AG04449 (cell line): ENCODE measurements at places on chromosomes 7 and 10.

DNA sequence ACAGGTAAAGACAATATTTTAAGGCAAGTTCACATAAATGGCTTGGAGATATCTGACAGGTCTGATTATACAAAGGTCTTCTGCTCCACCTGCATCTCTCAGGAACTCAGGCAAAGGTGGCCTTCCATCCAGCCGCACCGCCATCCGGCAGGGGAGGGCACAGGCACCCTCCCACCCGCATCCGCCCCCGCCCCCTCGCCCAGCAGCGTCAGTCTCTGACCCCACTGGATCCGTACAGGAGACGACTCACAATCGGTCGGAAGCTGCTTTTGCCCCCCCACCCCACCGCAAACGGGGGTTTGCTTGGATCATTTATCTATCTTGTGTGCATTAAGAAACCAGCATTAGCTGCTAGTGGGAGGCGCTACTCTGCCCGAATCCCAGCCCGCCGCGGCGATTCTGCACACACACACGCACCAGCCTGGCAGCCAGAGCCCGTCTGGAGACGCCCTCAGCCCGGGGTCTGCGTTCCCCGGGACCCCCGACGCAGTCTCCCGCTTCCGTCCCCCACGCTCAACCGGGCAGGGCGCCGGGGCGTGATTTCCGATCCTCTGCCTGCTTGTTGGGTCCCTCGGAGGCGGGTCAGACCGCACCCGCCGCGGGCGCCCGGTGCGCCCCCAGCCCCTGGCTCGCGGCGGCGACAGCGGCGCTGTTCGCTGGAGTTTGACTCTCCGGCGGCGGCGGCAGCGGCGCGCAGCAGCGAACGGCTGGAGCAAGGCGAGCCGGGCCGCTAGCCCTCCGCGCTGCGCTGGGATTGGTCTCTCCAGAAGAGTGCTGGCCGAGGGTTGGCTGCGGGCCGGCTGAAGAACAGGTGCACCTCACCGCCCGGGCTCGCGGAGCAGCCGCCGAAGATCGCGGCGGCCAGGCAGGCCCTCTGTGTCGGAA is 820 bp upstream of the NRG3 start:
- no peak for DNase-seq

GRCh38 chr7:106770191-106770590 is 94.9 kb upstream of the PIK3CG start:
- DNase-seq: peak; percentile 82

- no peak for DNase-seq
Measured at GRCh38 chr7:1969459-1970284, 263.1 kb downstream of the MAD1L1 start.

DNA sequence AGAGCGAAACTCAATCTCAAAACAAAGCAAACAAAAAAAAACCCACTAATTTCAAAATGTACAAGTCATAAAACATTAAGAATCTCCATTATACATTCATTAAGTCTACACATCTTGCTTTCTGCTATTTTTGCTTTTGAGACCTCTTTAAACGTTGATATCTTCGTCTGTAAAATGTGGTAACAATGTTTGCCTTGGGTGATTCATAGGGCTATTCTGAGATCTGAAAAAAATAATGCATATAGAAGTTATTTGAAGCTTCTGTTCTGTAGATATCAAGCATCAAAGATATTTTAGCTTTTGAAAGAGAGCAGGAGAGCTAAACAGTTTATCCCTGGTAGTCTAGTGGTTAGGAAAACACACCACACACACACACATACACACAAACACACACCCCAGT is 158.1 kb upstream of the PLXDC2 start:
- DNase-seq: no peak

DNA sequence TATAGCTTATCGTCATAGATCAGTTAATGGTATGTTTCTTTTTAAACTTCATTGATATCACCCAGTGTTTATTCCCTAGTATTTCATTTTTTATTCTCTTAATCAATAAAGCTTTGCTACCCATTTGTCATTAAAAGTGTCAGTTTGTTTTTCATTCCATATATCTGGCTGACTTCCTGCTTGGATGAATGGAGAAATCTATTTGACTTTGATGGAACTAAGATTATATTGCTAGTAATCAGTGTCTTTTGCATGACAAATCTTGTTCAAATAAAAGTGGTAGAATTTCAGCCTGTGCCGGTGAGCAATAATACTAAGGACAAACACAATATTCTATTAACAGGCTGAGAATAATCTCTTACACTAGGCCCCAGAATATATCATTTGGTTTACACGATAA is 203.3 kb downstream of the SEC23IP start:
- no peak for DNase-seq

- DNase-seq: no peak
Measured at GRCh38 chr10:82288461-82288881, 413.5 kb downstream of the NRG3 start.

DNA sequence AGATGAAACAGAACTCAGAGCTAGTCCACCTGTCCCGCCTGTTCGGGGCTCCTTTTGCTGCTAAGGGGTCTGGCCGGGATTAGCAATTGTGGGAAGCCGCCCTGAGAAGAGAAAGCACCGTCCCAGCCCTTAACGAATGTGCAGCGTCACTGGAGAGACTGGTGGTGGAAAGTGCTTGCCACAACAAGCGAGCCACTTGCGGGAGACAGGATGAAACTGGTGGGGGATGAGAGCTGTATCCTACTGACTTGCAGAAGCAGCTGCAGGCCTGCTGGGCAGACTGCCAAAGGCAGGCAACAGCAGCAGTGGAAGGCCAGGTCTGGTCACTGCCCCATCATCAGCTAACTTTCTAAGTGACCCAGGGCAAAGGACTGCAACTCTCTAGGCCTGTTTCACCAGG is 95.4 kb downstream of the FAM53B start:
- DNase-seq: peak; percentile 42

GRCh38 chr10:111275091-111275490 is 198.3 kb downstream of the ADRA2A start:
- DNase-seq: no peak

DNA sequence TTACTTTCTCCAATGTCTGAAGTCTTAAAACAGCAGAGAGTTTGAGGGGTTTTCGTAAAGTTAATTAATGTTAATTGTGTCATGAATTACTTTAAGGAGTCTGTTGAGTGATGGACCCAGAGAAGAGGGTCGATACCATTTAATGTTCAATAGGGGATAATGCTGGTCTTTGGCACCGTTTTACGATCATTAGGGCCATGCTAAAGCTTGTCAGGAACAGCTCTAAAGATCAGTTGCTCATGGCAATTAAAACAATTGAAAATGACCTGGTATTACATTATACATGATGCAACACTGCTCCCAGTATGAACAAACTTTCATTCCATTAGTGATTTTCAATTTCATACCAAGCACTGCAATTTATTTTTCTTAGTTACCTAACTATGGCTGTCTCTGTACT is 296.9 kb downstream of the ETV1 start:
- DNase-seq: no peak

GRCh38 chr7:34751725-34752643 is 94.0 kb downstream of the NPSR1 start:
- DNase-seq: no peak

DNA sequence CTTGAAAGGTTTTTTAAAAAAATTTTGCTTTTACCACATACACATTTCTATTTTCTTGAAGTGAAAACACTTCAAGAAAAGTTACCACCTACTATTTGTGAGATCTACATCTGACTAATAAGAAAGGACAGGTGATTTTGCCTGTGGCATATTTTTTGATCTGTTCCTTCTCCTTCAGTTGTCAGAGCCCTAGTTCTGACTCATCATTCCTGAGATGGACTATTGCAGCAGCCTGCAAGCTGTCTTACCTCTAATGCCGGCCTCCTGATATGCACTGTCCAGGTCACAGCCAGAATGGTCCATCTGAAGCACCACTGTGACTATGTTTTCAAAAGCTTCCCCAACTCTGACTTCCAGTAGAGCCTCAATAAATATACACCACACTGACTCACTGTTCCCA is 28.2 kb upstream of the ANK3 start:
- no peak for DNase-seq

- no peak for DNase-seq
Measured at GRCh38 chr7:85000735-85001350, 186.0 kb downstream of the SEMA3D start.

DNA sequence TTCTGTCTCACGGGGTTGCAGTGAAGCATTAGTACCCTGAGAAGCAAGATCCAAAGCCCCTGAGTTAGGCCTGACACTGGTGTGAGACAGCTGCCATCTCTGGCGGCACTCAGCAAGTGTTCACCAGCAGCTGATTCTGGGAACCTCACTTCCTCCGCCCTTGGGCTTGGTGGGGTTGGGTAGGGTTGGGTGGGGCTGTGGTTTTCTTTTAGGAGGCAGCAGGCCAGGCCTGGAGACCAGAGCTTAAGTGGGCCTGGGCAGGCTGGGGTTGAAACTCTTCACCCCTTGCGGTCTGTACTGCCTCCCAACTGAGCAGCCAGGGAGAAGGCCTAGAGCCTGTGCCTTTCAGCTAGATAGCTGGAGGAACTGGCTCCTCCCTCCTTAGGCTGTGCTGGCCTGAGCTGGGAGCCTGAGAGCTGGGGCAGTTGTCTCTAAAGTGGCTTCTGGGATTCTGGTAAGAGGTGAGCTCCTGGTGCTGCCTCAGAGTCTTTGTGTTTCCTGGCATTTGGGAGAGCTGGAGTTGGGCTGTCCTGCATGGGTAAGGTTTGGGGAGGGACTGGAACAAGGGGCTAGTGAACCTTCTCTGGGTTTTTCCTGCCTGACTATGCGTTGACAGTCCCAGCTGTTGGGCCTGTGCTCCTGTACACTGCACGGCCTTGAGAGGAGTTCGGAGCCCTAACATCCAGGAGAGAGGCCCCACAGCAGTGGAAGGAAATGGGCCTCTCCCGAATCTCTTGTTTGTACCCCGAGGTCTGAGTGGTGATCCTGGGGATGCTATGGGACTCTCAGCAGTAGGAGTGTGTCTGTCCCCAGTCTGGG is 5.1 kb downstream of the TSPAN14 start:
- no peak for DNase-seq

DNA sequence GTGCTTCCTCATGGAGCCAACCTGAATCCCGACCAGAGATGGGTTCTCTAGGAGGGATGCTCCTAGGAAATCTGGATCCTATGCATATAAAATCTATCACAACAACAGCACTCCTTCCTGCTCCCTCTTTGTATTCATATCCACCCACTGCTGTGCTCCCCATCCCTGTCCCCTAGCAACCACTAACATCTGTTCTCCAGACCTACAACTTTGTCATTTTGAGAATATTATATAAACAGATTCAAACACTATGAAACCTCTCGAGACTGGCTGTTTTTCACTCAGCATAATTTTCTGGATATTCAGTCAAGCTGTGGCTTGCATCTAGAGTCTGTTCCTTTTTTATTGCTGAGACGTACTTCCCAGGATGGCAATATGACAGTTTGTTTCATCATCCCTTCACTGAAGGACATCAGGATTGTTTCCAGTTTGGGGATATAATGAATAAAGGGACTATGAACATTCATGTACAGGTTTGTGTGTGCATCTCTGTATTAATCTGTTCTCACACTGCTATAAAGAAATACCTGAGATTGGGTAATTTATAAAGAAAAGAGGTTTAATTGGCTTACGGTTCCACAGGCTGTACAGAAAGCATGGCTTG is 36.0 kb upstream of the PRR15 start:
- DNase-seq: no peak

DNA sequence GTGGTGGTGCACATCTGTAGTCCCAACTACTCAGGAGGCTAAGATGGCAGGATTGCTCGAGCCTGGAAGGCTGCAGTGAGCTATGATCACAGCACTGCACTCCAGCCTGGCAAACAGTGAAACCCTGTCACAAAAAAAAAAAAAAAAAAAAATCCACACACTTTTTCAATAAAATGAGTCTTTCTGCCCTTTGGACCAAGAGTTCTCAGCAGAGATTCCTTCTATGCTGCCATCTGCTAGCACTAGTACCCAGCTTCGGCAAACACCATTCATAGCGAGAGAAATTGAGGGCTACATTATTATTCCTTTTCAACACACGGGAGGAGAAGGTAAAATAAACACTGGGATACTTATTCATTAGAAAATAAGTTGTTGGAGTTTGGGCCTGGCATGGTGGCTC is 43.4 kb upstream of the CCDC7 start:
- DNase-seq: no peak

GRCh38 chr7:100570954-100571828 is 2.5 kb downstream of the SAP25 start:
- DNase-seq: no peak

DNA sequence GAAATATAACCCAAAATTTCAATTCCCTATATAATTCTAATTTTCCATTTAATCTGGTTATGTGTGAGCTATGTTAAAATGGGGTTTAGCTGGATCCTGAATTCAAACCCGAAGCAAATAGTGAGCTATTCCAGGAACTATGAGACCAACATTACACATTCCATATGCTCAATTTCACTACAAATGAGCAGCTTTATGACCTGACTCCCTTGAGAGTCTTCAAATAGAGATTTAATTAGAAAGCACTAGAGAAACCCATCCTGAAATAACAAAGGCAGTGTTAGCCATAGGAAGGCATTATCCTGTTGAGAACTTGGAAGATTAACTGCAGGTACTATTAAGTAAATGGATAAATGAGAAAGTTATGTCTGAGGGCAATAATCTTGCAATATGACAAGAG is 890.0 kb downstream of the GRM8 start:
- no peak for DNase-seq

DNA sequence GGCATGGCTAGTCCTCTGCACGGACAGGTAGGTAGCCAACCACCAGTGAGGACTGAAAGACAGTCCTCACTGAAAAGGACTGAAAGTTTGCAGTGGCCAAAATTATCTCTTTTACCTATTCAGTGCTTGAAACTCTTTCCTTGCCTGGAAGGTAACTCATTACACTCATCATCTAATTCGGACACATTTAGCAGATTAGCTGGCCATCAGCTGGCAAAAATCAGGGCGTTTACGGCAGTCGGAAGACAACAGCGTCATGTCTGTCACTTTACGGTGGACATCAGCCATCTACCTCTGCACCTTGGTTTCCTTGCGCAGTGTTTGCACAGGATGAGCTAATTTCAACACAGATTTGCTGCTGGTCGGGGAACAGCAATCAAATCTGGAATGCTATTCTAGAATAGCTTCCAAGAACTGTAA is 740 bp downstream of the ANXA7 start:
- no peak for DNase-seq

GRCh38 chr7:38630720-38631673 is at the start of gene AMPH:
AMPH (minus strand) TSS chr7:38631373; CDS start chr7:38631351, 22 bp downstream.
- DNase-seq: no peak

DNA sequence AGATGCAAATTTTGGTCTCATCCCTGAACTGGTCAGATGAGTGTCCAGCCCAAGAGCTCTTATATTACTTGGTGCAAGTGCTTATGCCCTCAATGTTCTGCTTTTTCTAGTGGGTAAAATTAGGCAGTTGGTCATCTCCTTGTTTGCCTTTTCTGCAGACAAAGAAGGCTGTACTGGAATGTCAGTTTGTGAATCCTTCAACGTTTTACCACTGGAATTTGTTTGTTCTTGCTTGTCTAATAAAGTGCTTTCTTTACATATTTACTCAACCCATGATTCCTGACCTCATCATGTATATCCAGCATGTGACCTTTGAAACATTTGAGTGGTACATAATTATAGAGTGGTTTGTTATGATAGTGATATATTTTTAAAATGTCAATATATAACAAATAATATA is 232.2 kb upstream of the TEX47 start:
- DNase-seq: no peak
